NCI-H1105 treated with DMSO at 0.1 percent for 48 hours (cell line): ENCODE measurements at places on chromosomes 3 and 15.

GRCh38 chr3:101169516-101169915 lies 150.9 kb downstream of the IMPG2 start:
- no peak for DNase-seq

DNA sequence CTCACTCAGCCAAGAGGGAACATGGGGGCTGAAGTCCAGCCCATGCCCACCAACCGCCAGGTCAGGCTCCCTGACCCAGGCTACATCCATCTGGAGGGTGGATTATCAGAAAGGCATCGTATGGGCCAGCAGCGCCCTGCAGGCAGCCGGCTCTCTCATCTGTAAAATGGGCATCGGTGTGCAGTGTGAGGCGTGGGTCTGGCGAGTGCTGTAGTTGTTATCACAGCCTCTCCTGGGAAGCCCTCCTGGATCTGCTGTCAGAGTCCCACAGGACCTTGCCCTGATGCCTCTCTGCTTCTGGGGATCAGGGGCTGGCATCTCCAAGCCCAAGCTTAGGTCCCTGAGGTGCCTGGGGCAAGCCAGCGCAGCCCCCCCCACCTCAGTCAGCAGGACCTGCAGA lies 27.4 kb downstream of the CFAP100 start:
- no peak for DNase-seq

GRCh38 chr3:157204431-157204830 lies 44.5 kb upstream of the CCNL1 start:
- DNase-seq: peak; percentile 46

GRCh38 chr15:101619615-101619865 lies 32.6 kb downstream of the TM2D3 start:
- no peak for DNase-seq

GRCh38 chr15:51023499-51023898 lies 71.2 kb downstream of the TNFAIP8L3 start:
- DNase-seq: no peak

- no peak for DNase-seq
These were observed 65.2 kb downstream of the EIF4E3 start for GRCh38 chr3:71659864-71660591.

- DNase-seq: no peak
These were observed 19.2 kb downstream of the RARRES1 start for GRCh38 chr3:158713094-158713499.

GRCh38 chr3:28042095-28042635 lies 199.3 kb upstream of the CMC1 start:
- DNase-seq: no peak

- no peak for DNase-seq
These were observed 13.6 kb upstream of the ZNF774 start for GRCh38 chr15:90338532-90338931.

- no peak for DNase-seq
These were observed 126.2 kb upstream of the PTX3 start for GRCh38 chr3:157310329-157311052.

DNA sequence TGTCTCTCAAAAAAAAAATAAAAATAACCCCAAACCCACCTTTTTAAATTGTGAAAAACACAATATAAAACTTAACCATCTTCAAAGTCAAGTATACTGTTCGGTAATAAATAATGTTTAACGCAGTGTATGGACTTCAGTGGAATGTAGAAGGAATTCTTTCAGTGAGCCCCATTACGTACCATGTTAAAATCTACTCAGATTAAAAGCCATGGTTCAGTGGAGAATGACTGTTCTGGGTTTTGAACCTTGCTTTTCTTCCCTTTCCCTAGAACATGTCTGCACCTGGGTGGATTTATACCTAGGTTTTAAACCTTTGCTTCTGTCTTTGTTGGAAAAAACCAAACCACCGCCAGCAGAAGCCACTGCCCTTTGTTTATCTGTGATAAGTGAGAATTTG lies 27.5 kb downstream of the DAG1 start:
- no peak for DNase-seq

GRCh38 chr15:77033417-77033728 lies 37.5 kb downstream of the TSPAN3 start:
- DNase-seq: no peak

GRCh38 chr3:16439848-16440708 lies 73.4 kb downstream of the RFTN1 start:
- DNase-seq: no peak

DNA sequence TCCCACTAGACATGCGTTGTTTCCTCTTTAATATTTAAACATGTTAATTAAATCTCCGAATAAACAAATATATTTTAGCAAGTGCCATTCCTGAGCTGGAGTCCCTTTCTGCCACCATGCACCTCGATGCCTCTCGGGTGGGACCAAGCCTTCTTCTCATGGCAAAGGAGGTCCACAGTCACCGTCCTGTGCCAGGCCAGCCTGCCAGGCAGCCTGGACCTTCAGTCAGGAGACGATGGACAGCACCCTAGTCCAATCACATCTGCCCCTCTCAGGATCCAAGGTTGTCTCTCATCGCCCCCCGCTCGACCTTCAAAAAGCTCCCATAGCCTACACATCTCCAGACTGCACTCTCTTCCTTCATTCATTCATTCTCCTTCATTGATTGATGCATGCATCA lies 22.6 kb downstream of the NTRK3 start:
- no peak for DNase-seq

DNA sequence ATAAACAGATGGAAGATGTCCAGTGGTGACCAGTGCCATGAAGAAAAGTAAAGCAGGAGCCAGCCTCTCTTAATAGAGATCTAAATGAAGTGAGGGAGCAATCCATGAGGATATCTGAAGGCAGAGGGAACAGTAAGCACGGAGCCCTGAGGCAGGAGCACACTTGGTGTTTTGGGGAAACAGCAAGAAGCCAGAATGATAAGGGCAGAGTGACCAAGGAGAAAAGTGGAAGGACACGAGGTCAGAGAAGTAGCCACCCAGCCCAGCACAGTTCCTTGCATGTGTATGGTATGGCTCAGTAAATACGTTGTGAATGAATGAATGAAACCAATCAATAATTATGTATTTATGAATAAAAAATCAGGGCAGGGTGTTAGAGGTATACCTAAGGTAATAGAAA lies 11.6 kb downstream of the KLHL18 start:
- DNase-seq: no peak

GRCh38 chr3:44803298-44803697 lies 41.7 kb downstream of the KIF15 start:
- no peak for DNase-seq
